ENCODE measurements at places on chromosomes 3 and 15.

GRCh38 chr3:123489400-123490004, 40.6 kb upstream of the ADCY5 start:
- DNase-seq, result no peak

DNA sequence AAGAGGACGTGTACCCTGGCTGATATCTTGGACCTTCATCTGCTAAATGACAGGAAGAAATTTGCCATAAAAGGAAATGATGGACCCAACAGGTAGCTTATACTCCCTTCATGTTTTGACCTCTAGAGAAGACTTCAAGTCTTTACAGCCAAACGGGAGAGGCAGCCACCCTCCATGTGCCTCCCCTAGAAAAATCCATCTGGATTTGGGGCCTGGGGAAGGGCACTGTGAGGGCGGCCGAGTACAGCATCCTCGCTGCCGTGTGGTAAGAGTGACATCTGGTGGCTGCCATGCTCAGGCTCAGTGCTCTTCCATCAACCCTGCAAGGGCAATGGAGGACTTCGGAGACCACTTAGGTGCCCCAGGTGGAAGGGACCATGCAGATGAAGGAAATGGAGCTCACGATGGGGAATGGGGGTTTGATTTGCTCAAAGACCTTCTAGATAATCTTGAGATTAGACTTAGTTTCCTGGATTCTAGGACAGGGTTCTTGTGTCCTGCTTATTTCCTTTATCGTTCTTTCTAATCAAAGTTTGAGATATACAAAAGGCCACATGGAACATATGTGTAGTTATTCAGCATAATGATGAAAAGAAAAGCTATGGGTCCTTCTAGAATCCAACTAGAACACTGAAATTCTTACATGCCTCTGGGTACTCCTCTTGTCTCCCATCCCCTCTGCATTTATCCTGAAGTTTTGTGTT, 44.4 kb downstream of the AQP9 start:
- no peak for DNase-seq

DNA sequence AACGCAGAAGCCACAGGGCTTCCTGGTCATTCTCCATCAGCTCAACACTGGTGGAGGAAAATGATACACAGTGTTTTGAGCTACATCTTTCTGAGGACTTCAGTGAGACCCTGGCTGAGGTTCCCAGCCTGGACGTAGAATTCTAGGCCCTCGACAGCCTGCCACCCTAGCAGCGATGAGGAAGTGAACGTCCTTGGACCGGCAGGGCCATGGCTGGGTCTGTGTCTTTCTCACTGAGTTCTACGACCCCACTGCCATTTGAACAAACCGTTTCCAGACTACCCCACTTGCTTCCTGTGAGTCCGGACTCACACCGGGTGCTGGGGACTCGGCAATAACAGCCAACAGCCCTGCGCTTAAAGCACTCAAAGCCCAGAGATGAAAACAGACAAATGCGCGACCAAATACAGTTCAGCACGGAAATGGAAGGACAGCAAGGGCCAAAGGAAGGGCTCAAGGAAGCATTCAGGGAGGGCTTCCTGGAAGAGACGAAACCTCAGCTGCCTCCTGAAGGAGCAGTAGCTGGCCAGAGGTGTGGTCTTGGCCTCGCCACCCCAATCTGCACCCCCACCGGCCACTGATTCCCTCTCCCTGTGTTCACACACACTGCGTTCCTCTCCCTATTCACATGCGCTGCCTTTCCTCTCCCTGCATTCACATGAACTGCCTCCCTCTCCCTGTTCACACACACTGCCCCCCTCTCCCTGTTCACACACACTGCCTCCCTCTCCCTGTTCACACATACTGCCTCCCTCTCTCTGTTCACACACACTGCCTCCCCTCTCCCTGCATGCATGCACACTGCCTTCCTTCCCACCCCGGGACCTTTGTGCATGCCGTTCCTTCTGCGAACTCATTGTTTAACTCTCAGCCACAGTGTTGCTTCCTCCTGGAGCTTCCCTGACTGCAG, 136.3 kb upstream of the PRR20G start:
- DNase-seq, result no peak

DNA sequence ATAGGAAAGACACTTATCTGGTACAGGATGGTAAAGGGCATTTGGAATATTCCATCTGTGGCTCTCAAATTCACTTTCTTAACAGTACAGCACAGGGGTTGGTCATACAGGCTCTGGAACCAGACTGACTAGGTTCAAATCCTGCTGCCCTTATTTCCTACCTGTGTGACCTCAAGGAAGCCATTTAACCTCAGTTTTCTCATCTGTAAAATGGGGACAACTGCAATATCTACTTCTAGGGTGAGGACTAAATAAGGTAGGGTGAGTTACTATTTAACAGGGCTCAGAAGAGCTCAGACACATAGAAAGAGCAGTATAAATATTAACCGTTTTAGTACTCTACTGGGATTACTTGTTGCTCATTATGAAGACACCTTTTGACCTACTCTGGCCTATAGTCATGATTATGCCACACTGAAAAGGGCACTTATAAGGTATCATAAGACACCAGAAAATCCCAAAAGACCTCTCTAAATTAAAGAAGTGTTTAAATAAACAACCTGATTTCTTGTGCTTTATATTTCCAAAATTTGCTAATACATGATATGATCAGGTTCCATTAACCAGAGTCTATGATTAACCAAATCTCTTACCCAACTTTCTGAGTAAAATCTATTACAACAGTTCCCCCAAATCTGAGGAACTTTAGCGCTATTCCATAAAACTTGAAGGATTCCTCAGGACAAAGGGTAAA, 6.5 kb downstream of the RFTN1 start:
- no peak for DNase-seq

DNA sequence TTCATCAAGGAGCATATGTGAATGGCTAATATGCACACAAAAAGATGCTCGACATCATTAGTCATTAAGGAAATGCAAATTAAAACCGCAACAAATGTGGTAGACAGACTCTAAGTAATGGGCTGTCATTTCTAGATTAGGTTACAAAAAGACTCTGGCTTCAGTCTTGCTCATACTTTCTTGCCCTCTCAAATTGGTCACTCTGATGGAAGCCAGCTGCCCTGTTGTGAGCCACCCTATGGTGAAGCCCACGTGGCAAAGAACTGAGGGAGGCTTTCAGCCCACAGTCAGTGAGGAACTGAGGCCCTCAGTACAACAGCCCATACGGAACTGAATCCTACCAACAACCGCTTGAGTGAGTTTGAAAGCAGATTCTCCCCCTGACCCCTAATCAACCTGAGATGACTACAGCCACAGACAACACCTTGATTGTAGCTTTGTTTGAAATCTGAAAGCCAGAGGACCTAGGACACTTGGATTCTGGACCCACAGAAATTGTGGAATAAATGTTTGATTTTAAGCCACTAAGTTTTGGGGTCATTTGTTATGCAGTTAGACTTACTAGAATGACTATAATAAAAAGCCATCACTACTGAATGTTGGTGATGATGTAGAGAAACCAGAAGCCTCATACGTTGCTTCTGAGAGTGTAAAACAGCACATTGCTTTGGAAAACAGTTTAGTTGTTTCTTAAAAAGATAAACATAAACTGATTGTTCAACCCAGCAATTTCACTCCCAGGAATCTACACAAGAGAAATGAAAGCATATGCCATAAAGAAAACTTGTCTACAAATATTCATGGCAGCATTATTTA, 45.7 kb downstream of the EHHADH start:
- no peak for DNase-seq

- no peak for DNase-seq
Measured at GRCh38 chr3:43041517-43041916, 62.4 kb downstream of the GASK1A start.

GRCh38 chr15:27958911-27959578, 140.1 kb downstream of the OCA2 start:
- DNase-seq, result no peak

DNA sequence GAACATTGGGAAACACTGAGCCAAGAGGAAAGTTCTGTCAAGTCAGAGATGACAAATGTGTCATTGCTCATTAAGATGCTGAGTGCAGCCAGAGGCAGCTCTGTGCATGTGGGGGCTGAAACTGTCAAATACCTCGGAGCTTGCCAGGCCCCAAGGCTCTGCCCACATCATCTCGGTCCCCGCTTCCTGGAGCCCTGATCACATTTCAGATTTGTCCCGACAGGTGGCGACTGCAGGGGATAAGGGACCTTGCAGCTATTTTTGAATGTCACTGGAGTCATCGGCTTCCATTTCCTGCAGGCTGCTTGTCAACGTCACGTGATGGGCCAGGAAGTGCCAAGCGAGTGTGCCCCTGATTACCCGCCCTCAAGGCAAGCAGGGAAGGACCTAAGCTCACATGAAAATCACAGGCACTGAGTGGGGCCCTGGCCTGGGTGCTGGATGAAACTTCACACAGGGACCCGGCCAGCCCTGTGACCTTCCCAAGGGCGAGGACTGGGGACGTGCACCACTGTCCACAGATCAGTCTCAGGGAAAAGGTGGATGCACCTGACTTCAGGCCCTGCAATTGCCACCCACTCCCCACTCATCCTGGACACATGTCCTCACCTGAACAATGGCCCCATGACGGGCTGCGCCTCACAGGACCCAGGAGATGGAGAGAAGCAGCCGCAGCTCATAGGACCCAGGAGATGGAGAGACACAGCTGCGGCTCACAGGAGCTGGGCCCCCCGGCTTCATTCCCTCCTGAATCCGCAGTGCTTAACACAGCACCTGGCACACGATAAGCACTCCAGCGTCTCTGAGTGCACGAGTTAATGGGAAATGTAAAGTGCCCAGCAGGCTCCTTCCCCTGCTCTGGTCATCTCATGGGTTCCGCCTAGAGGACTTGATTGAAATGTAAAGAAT, 73.4 kb downstream of the NUP210 start:
- peak; percentile 33 for DNase-seq

- DNase-seq, result no peak
Measured at GRCh38 chr15:52652286-52652685, 26.9 kb downstream of the ATOSA start.

GRCh38 chr3:63470745-63471144, 181.7 kb upstream of the SNTN start:
- no peak for DNase-seq
